ENCODE measurements at places on chromosomes 2 and 18.

DNA sequence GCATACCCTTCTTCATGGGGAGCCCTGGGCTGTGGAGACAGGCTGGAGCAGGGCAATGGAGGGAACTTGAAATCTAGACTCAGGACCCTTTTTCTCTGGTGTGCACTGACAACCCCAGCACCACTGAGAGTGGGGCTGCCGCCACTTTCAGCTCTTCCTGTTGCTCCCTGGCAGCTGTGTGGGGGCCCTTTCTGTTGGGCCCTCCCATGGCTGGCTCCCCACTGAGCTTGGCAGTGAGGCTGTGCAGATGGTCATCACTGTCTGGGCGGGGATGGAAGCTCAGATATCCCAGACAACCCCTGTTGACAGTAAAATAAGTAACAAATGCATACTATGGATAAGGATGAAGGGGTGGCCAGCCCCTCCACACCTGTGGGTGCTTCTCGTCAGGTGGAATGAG lies 6.7 kb downstream of the MYO7B start:
- DNase-seq, result no peak

DNA sequence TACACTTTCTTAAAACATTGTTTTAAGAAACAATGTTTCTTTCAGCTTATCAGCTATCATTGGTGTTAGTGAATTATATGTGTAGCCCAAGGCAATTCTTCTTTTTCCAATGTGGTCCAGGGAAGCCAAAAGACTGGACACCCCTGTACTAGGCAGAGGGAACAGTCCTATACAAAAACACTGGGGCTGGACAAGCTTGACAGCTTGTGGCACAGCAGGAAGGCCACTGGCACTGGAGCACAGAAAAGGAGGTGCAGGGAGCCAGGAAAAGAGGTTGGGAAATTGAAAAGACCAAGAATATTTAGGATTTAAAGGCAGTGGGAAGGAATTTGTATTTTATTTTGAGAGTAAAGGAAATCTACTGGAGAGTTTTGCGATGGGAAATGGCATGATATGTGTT lies 47.7 kb downstream of the SRD5A2 start:
- DNase-seq, result no peak

- DNase-seq, result no peak
These were observed 139.2 kb downstream of the NEDD4L start for GRCh38 chr18:58183226-58183625.

DNA sequence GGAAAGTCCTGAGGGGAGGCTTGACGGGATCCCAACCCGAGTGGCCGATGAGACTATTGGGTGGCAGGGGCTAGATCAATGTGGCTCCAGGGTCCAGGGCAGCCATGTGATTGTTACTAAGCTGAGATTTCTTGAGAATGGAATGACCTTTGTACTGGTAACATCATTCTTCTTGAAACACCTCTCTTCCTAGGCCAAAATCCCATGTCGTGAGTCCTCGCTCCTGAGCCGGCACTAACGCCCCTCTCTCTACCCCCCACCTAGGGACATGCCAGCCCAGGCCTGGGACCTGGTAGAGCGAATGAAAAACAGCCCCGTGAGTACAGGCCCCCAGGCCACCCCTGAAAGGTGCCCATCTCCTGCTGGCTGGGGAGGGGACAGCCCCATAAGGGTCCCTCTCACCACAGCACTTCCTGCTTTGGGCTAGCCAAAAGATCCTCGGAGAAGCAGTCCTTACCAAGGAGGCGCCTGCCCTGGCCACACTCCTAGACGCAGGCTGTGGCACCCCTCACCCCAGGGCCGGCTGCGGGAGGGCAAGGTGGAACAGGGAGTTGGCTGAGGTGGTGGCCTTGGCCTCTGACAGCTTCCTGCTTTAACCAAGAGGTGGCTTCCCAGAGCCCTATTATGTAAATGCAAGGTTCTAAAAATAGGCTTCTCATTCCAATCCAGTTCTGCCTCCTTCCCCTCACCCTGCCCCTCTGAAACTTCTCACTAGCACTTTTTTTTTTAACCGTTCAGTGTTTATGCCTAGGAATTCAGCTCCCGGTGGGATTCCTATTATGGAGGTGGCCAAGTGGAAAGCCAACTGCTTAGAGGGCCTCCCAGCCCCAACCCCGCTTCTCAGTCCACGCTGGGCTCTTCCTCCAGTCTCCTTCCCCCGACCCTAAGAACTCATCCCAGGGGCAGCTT lies 126.6 kb upstream of the PPP1CB start:
- peak; percentile 72 for DNase-seq

- DNase-seq, result peak; percentile 98
These were observed at the start of gene MYL12A for GRCh38 chr18:3247240-3248061. TSS of gene MYL12A (plus strand) at chr18:3247801. CDS start at chr18:3253248, 5,447 bp downstream.

DNA sequence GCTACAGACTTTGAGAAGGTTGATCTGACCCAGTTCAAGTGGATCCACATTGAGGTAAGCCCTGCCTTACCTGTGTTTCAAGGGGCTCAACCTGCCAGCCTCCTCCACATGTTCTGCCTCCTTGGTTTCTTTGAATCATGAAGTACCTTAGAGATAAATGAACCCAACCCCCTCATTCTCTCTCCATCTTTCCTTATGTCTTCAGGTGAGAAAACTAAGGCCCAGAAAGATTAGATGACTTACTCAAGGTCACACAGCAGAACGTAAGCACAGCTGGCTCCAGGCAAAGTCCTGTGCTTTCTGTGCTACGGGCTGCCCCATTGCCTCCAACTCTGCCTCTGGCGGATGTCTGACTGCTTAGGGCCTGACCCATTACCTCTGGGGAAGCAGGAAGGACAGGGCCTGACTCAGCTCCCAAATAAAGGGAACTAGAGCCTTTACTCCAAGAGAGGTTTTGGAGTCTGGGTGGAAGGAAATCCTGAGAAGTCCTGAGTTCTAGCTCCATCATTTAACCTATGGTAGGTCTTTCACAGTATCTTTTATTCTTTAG lies 10.3 kb downstream of the KHK start:
- no peak for DNase-seq

- DNase-seq, result no peak
These were observed 315.7 kb downstream of the GBX2 start for GRCh38 chr2:235852526-235852920.

- peak; percentile 62 for DNase-seq
These were observed 620.2 kb upstream of the NETO1 start for GRCh38 chr18:73487966-73488365.

- no peak for DNase-seq
These were observed 55.0 kb downstream of the CHST9 start for GRCh38 chr18:27130065-27130630.

- DNase-seq, result peak; percentile 97
These were observed 103.0 kb downstream of the CDK15 start for GRCh38 chr2:201909348-201909747.

- DNase-seq, result no peak
These were observed 161.5 kb downstream of the SLC39A10 start for GRCh38 chr2:195818526-195818925.

DNA sequence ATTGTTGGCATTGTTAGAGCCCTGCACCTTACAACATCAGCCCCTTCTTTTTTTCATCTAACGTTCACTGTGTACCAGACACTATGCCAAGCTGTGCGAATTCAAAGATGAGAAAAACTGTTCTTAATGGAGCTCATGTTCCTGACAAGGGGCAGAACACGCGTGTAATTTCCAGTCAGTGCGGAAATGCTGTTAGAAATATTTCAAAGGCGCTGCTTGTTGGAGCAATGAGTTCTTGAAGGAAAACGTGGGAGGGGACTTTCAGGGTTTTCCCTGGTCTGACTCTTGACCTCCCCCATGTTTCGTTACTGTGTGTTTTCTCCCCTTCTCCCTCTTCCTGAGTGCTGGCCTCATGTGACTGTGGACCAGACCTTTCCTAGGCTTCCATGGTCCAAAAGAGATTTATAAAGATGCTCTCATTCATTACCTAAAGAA lies 1.5 kb downstream of the MTHFD2 start:
- DNase-seq, result no peak

GRCh38 chr2:47964722-47965434 lies 58.6 kb upstream of the FBXO11 start:
- DNase-seq, result no peak

DNA sequence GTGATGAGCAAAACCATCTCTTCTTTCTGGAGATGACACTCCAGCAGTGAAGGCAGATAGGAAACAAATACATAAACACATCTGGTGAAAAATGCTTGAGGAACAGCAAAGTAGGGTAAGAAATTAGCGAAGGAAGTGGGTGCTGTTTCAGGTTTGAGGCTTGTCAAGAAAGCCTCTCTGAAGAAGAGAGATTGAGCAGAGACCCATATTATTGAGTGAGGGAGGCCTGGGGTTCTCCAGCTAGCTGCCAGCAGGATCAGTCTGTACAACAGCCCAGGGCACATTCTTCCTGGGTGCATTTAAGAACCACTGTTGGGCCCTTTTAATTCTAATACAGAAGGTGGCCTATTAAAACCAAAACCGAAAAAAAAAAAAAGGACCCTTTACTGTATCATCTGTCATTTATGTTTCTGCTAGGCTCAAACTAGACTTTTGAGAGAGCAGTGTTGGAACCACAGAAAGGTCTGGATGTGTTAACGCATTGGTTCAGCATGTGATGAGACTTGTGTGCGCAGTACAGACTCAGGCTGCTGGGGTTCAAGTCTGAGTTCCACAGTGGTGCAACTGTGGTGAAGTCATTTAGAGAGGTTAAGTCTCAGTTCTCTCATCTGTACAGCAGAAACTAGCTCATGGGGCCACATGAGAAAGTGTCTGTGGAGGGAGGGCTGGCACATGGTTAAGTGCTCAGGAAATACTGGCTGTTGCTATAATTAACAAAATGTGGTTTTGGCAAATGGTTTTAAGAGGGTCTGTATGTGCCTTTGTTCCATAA lies 28.9 kb downstream of the MGAT5 start:
- no peak for DNase-seq

GRCh38 chr18:62339106-62339988 lies 14.2 kb downstream of the TNFRSF11A start:
- peak; percentile 19 for DNase-seq

DNA sequence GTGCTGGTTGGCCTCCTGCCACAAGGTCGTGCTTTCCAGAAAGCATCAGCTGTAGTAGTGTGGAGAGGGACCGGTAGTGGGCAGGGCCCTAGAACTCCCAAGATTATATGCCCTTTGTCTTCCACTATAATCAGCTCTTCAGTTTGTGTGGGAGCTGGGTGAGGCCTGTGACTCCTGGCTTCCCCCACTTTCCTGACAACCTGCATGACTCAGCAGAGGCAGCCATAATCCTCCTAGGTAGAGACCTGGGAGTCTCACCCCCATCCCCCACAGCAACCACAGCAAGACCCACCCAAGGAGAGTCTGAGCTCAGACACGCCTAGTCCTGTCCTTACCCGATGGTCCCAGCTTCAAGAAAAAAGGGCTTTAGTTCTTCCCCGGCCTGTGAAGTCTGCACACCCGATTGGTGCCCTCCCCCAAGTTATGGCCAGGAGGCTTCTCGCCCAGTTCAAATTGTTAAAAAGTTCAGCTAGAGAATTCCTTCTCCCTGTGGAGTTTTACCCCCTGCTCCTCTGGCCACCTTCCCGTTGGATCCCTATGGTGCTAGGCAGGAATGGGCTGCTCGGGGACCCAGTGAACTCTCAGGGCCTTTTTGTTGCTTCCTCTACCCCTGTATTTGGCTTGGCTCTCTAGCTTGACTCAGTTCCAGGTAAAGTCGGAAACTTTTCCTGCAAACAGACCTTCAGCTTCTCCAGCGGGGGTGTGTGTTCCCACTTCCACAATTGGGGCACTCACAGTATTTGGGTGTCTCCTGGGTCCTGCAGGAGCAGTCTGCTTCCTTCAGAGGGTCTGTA lies 57.8 kb upstream of the FAM237A start:
- DNase-seq, result no peak

GRCh38 chr2:169237286-169237685 lies 125.0 kb downstream of the LRP2 start:
- DNase-seq, result no peak

- no peak for DNase-seq
These were observed 159.6 kb downstream of the RND3 start for GRCh38 chr2:150327564-150328489.

- peak; percentile 50 for DNase-seq
These were observed 8.5 kb downstream of the HES6 start for GRCh38 chr2:238231251-238231793.

GRCh38 chr2:11830708-11831301 lies 84.4 kb downstream of the LPIN1 start:
- no peak for DNase-seq

DNA sequence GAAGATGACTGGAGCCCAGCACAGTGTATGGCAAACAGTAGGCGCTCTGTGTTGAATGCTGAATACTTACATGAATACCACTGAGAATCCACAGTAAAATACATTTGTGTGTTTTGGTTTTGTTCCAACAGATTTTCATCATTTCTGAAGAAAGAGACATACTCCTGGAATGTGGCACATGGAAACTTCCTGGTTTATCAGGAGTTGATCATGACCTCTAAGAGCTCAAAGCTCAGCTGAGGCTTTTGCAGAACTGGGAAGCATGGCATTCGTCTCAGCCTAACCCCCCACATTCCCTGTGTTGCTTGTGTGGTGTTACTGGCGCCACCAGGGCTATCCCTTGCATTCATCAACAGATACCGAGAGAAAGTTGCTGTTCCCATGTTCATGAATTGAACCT lies 316.9 kb upstream of the REV1 start:
- DNase-seq, result peak; percentile 95

- DNase-seq, result peak; percentile 51
These were observed 143.9 kb upstream of the DLX2 start for GRCh38 chr2:172246649-172247048.

DNA sequence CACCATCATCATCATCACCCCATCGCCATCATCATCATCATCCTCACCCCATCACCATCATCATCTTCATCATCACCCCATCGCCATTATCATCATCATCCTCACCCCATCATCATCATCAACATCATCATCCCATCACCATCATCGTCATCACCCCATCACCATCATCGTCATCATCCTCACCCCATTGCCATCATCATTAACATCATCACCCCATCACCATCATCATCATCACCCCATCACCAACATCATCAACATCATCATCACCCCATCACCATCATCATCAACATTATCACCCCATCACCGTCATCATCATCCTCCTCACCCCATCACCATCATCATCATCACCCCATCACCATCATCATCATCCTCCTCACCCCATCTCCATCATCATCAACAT lies 151.0 kb downstream of the DNER start:
- DNase-seq, result no peak

GRCh38 chr2:25833566-25833965 lies 44.7 kb downstream of the ASXL2 start:
- DNase-seq, result no peak

GRCh38 chr2:98768384-98769113 lies 37.6 kb upstream of the MGAT4A start:
- DNase-seq, result peak; percentile 12

DNA sequence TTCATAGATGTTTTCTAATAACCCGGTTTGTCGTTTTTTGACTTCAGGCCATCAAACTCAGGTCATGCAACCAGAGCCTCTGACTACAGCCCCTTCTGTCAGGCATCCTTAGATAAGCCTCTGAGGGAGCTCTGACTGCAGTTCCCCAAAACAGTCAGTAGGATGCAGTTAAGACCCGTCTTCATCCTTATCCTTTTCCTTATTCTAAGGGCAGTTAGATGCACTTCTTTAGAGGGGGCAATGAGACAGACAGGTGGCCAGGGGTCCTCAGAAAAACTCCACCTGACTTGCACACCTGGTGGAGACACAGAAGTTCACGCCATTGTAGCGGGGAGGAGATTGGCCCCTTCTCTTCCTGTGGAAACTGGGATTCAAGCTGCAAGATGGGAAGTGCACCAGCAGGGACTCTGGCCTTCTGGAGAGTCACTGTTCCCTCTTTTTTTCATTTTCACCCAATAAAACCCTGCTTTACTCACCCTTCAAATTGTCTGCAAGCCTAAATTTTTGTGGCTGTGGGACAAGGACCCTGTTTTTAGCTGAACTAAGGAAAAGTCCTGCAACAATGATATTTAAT lies 104.8 kb upstream of the TFPI start:
- DNase-seq, result peak; percentile 32
